ENCODE measurements at places on chromosomes 3 and 15.

GRCh38 chr15:82122746-82123400 is 77.1 kb upstream of the MEX3B start:
- no peak for DNase-seq

DNA sequence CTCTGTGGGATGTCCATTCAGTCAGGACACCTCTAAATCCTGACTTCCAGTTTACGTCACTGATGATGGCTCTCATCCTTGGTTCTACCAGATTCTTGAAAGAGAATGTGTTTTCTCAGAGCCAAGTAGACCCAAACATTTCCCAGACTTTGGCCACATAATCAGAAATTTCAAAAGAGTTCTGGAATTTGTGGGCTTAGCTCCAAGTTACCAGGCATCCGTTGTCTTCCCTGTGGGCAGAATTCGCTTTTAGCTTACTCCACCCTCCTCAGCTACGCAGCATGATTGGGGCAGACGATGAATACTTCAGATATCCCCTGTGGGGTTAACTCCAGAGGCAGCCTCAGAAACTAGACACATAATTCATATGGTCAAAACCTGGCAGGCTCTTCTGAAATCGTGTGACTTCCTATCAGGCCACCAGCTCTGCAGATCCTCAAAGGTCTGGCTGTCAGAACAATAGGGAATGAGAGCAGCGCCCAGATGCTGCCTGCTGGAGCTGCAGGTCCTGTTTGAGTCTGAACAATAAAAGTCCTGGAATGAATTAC is 30.6 kb downstream of the CRTC3 start:
- no peak for DNase-seq

GRCh38 chr3:179970746-179971145 is 66.0 kb downstream of the PEX5L start:
- DNase-seq: no peak

GRCh38 chr3:81302045-81302444 is 459.4 kb downstream of the GBE1 start:
- no peak for DNase-seq

DNA sequence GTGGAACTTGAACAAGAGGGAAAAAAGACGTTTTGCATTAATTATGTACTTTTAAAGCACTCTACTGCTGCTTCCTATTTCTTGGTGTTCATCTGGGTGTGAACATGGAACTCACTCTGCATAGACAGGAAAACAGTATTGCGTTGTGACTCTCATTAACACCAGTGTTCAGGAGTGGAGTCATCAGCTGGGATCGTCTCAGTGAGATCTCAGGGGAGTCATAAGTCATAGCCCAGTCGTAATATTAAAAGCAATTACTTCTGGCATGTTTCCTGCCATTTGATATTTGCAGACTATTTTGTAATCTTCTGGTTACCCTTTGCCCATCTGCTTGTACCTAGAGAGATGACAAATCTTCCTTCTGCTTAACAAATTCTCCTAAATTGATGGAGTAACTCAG is 462.0 kb upstream of the ATP11B start:
- no peak for DNase-seq

Measured in D721Med (cell line).